Fibroblast of skin of abdomen (primary cell): ENCODE measurements at places on chromosomes 7 and 10.

DNA sequence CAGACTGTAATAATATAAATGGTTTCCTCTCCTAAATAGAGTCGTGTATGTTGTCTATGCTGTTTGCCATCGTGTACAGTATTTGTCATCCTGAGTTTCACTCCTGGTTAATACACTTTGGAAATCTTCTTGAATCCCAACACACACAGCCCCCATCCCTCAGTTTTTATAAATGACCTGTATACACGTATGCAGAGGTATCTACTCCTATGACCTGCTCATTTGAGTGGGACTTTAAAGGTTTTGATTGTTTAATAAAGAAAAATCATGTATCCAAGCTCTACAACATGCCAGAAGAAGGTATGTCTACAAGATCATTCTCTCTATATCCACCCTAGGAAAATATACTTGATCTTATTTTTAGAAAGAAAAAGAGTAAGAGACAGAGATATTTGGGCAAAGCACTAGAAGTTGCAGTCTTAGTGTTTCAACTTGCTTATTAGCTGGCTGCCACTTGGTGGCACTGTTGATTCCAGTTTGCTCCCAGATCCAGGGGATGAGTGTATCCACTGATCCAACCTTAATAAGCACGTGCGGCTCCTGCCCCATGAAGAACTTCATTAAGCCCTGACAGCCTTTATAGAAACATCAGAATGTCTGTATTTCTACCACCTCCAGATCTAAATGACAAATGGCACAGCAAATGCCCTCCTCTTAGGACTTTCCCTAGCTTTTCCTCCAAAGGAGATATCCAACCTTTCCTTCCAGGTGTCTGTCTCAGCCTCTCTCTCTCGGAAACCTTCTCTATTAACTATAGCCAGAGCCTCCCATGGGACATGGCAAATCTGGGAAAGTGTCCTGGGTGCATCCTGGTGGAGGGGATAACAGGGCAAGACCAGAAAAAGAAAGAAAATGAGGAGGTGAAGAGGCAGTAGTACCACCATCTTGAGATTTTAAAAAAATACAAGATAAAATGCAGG is 181.6 kb upstream of the NEBL start:
- DNase-seq, result peak; percentile 64

- DNase-seq, result no peak
Observed at GRCh38 chr7:158707610-158708009, 3.0 kb upstream of the NCAPG2 start.

- DNase-seq, result peak; percentile 61
Observed at GRCh38 chr10:118694848-118695247, 59.9 kb downstream of the CACUL1 start.

DNA sequence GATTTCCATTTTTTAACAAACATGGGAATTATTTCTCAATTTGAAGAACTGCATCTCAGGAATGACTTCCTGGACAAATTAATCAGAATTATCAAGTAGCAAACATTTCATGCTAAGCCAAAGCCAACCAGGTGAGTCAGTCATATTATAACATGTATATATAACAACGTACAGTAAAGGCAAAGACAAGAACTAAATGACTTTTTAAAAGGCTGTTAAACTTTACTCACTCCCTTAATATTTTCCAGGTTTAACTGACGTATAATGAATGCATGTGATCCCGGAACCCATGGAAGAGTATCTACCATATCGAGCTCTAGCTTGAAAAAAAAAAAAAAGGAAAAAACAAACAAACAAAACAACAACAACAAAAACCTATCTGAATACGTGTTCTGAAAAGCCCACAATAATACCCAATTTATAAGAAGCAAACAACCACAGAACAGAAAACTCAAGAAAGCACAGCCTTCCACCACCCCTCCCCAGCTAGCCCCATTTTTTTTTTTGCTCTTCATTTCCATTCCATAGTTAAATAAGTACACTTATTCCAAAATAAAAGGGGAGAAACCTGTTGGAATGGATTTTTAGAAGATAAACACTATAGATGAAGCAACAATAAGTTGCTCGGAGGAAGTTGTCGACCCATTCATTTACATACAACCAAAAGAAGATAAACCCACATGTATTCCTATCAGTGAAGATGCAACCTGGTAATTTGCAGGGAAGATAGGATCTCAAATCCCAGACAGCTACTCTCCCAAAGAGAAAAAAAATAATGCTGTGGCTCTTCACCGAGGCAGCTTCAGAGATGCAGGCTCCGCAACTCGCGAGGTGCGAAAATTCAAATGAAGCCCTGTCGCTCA is 537 bp downstream of the NAPEPLD start:
- no peak for DNase-seq

DNA sequence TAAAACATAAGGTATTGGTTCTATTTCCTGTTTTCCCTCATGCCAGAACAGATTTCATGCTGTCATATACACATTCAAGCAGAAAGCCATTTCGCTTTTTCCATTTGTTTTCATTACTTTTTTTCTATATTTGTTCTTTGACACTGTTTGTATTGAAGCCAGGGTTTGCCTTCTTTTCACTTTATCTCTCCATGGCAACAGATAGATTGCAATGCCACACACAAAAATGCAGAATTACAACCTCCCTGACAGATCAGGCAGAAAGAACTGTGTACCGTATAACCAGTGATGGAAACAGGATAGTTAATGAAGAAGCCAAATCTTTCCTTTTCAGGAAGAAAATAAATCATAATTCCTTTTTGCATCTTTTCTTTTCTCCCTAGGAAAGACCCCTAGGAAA is 103.0 kb upstream of the PCGF5 start:
- no peak for DNase-seq

GRCh38 chr10:119414081-119414611 is 128.4 kb downstream of the RGS10 start:
- peak; percentile 63 for DNase-seq

DNA sequence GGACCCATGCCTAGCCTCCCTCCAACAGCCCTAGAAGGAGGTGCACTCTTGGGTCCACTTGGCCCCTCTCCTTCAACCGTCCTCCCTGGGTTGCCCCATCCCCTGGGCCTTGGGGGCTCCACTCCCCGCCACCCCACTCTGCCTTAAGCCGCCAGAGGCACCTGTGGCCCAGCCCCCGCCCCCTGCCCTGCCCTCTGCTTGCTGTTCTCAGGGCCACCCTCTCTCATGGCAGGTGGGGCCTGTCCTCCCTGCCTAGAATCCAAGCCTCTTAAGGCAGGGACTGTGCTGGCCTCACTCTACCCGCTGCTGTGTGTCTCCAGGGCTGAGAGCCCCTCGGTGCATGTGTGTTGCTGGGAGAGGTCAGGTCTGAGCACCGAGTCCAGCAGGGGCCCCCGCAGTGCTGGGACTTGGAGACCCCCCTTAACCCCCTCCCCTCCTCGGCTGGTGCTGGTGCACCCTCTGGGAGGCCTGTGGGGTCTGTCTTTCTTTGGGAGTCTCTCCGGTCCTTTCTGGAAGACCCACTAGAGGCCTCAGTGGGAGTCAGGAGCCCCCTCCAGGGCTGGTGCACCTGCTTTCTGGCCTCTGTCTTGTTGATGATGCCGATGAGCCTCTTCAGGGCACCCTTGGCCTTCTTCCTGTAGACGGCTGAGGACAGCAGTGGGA is 43.8 kb downstream of the CFAP46 start:
- no peak for DNase-seq

GRCh38 chr7:135799881-135800280 is 51.3 kb upstream of the FAM180A start:
- DNase-seq, result no peak

GRCh38 chr7:132075515-132075914 is 500.8 kb downstream of the PLXNA4 start:
- DNase-seq, result peak; percentile 33

- DNase-seq, result no peak
Observed at GRCh38 chr10:23194966-23195845, 3.1 kb downstream of the PTF1A start.

GRCh38 chr10:29186221-29186620 is 102.6 kb upstream of the LYZL1 start:
- DNase-seq, result peak; percentile 24

- DNase-seq, result no peak
Observed at GRCh38 chr7:52794621-52795020, 240.8 kb upstream of the POM121L12 start.

- no peak for DNase-seq
Observed at GRCh38 chr10:63478564-63478963, 12.8 kb upstream of the JMJD1C start.

- no peak for DNase-seq
Observed at GRCh38 chr7:20577441-20578071, 37.9 kb upstream of the ABCB5 start.

GRCh38 chr7:122315507-122316466 is 11.2 kb upstream of the FEZF1 start:
- DNase-seq, result no peak

- DNase-seq, result no peak
Observed at GRCh38 chr7:140485500-140486265, 6.4 kb upstream of the MKRN1 start.

DNA sequence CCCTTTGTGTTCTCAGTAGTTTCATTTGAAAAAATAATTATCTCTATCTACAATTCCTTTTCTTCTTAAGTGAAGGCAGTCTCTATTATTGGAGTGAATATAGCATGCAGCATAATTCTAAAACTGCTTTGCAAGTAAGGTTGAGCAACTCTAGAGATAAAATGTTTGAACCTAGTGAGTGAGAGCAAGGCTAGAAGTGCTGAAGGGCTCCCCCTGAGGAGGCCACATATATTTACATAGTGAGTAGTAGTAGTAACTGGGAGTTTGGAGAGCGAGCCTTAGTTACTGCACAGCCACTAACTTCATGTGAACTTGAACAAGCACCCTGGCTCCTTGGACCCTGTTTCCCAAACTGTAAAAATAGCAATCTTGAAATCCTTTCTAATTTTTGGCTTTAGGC is 141.5 kb upstream of the DKK1 start:
- peak; percentile 1 for DNase-seq

DNA sequence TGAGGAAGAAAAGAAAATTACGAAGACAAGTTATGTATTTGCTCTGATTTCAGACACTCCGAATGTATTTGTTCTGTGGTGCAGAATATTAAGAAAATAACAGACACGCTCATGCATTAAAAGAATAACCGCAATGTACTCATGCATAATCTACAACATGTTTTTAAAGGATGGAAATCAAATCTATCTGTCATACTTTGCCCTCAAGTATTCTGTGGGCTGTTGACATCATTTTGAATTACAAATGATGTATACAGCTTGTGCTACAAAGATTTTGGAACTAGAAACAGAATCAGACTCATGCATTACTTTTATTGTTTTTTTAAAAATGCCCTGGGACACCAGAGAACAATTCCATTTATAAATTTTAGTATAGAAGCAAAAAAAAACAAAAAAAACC is 69.9 kb downstream of the APBB1IP start:
- DNase-seq, result peak; percentile 39

DNA sequence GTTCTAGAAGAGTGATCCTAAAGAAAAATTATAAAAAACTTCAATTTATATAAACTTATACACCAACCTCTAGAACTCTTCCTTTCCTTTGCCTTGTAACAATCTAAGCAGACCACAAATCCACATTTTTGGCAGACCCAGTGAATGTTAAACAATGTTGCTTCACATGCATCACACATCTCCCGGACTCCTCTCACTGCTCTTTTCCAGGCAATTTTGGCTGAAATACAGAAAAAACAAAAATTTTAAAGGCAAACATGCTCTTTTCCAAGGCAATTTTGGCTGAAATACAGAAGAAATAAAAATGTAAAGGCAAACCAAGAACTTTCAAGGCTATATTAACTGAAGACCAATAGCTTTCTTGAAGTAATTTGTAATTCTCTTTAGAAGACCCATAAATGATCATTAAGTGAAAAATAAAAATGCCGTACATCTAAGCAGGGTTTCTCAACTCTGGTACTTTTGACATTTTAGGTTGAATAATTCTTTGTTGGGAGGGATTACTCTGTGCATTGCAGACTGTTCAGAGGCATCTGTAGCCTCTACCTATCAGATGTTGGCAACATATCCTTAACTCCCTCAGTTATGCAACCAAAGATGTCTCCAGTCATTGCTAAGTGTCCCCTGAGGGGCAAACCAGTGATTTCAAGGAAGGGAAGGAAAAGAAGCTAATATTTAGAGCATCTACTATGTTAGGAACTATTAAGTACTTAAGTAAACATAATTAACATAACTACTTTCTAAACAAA is 64.4 kb downstream of the NRBF2 start:
- DNase-seq, result peak; percentile 87

- peak; percentile 36 for DNase-seq
Observed at GRCh38 chr7:128027485-128027980, 3.7 kb downstream of the LRRC4 start.
